KBM-7 (cell line): ENCODE measurements at places on chromosomes 4 and X.

GRCh38 chr4:3030566-3031356 lies 43.6 kb downstream of the HTT-AS start:
- no peak for DNase-seq

- DNase-seq = no peak
Measured at GRCh38 chr4:181682367-181683047, 560.7 kb upstream of the TENM3 start.

DNA sequence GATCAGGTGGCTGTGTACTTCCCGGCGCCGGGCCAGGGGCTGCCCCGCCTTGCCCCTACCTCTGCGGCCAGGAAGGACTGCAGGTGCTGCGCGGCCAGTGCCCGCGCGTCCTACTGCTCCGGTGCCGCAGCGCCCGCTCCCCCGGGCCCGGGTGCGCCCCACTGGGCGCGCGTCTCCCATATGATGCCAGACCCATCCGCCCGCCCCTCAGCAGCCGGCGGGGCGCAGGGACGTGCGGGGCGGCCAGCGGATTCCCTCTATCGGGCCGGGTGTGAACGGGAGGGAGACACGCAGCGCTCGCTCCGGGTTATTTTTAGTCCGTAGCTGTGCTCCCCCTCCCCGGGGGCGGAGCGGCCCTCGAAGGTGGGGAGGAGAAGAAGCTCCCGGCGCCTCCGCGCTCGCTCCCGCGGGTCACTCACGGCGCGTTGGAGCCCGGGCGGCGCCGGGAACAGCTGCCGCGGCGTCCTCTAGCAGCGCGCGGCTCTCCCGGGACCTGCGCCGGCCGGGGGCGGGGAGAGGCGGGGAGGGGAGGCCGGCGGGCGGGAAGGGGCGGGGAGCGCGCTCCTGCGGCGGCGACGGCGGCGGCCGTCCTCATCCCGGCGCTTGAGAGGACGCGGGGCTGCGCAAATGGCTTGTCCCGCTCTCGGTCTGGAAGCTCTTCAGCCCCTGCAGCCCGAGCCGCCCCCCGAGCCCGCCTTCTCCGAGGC lies 103.6 kb downstream of the UCHL1 start:
- DNase-seq = peak; percentile 27

GRCh38 chr4:62429297-62429696 lies 1229.2 kb downstream of the ADGRL3 start:
- no peak for DNase-seq

- no peak for DNase-seq
Measured at GRCh38 chrX:19628011-19628575, 112.8 kb upstream of the MAP3K15 start.

DNA sequence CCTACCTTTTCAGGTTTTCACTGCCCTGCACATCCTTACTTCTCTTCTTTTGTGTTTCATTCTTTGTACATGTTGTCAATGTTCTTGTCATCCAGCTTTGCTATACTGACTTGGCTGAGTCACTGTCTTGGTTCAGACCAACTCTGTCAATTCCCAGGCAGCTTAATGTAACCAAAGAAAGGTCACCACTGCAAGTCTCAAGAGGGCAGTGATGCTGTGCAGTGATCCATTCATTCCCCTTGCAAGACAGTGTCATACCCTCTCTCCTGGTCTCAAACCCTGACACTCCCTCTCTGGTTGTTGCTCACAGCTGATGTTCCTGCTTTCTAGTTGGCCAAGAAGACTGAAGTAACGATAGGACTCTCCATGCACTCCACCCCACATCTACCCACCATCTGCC lies 17.5 kb downstream of the RAB39B start:
- DNase-seq = no peak

DNA sequence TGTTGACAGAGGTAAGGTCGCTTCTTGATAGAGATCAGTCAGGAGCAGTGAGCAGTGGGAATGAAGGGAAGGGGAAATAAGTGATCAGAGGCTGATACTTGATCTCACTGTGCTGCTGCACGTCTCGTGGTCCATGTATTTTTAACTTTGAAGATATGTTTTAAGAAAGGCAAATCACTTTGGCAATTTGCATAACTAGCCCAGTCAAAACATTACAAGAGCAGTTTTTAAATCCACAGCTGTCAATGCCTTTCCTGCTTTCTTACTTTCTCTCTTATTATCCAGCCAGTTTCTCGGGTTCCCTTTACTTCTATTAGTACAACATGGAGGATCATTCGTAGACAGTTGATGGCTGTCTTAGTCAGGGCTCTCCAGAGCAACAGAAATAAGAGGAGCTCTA lies 472.8 kb downstream of the TMA16 start:
- DNase-seq = no peak

- DNase-seq = no peak
Measured at GRCh38 chr4:150069353-150069752, 8.9 kb upstream of the DCLK2 start.

GRCh38 chr4:151568966-151569365 lies 160.0 kb downstream of the FHIP1A start:
- DNase-seq = no peak

DNA sequence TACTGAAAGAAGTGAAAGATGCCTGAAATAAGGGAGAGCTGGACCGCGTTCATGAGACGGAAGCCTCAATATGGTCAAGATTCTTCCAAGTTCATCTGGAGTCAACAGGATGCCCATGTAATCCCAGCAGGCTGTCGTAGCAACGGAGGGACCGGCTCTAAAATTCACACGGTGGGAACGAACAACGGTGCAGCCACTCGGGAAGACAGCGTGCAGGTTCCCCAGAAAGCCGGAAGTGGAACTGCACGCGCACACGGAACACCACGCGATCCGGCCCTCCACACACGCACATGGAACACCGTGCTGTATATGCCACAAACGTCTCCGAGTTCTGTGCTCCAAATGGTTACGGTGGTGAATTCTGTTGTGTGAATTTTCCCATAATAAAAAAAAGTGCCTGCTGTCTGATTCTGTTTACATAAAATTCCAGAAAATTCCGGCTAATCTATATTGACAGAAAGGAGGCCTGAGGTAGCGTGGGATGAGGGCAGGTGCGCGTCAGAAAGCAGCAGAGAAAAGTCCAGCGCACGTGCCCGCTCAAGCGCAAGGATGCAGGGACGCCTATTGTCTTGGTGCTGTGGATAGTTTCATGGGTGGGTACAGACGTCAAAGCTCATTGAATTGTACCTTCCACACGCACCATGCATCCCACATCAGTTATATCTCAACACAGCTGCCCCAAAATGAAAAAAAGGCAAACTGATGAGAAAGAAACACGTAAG lies 31.2 kb downstream of the PPP2R3B start:
- no peak for DNase-seq

DNA sequence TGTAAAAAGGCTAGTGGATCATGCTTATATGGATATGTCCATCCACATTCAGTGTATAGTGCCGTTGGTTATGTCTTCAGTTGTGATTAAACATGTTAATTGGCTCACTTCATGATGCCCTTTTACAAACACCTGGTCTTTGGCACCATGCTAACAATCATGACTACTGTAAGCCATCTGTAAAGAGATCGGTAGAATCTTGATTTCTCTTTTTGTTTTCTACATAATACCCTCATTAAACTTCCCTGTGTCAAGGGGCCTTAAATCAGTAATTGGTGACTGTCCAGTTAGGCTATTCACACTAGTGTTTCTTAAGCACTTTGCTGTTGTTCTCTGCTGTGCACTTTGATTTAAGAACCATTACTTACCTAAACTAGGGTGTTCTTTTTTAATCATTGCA lies 475.2 kb downstream of the RPA4 start:
- DNase-seq = no peak

GRCh38 chr4:38500433-38500832 lies 163.6 kb upstream of the KLF3 start:
- DNase-seq = no peak

- no peak for DNase-seq
Measured at GRCh38 chr4:69749771-69750170, 10.6 kb downstream of the SULT1B1 start.

- no peak for DNase-seq
Measured at GRCh38 chr4:110154582-110154981, 43.8 kb downstream of the ELOVL6 start.

- no peak for DNase-seq
Measured at GRCh38 chrX:96692454-96692853, 7.8 kb downstream of the DIAPH2 start.

GRCh38 chr4:167052631-167053091 lies 181.6 kb downstream of the SPOCK3 start:
- DNase-seq = no peak

GRCh38 chrX:102580891-102581290 lies 18.4 kb upstream of the ARMCX5 start:
- peak; percentile 81 for DNase-seq

- peak; percentile 91 for DNase-seq
Measured at GRCh38 chrX:64975989-64976672, at the start of gene ZC4H2. ZC4H2 (minus strand) TSS chrX:64976450; CDS start chrX:64976377, 73 bp downstream.

GRCh38 chr4:145446184-145446583 lies 35.5 kb upstream of the SMAD1 start:
- DNase-seq = no peak

GRCh38 chr4:91577864-91578263 lies 725.9 kb upstream of the GRID2 start:
- no peak for DNase-seq

DNA sequence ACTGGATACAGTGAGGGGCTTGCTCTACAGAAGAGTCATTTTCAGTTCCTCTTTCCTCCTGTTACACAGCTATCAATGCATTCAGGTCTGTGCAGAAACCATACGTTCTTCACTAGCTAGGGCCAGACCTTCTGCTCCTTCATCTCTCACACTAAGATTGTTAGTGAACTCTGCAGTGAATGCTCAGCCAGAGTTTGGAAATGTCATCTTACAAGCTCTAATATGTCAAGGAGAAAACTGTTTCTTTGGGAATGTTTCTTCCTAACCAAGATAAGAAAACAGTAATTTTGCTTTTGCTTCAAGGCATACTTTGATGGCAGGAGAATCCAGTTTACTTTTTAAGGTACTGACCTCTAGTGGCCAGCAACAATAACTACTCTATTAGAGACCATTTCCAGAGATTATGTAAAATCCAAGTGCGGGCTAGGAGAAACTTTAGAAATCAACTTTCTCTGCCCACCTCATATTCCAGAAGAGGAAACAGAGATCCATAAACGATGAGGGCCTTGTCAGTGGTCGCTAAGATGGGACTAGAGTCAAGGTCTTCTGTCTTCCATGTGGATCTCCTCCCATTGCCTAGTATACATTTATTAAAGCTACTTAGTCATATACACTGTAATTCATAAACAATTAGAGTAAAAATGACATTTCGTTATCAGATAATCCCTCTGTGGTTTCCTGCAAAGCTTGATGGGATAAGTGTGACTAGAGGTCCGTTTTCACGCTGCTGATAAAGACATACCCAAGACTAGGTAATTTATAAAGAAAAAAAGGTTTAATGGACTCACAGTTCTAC lies 12.1 kb upstream of the CC2D2A start:
- DNase-seq = peak; percentile 76
